ENCODE measurements at places on chromosomes 3 and 15.

DNA sequence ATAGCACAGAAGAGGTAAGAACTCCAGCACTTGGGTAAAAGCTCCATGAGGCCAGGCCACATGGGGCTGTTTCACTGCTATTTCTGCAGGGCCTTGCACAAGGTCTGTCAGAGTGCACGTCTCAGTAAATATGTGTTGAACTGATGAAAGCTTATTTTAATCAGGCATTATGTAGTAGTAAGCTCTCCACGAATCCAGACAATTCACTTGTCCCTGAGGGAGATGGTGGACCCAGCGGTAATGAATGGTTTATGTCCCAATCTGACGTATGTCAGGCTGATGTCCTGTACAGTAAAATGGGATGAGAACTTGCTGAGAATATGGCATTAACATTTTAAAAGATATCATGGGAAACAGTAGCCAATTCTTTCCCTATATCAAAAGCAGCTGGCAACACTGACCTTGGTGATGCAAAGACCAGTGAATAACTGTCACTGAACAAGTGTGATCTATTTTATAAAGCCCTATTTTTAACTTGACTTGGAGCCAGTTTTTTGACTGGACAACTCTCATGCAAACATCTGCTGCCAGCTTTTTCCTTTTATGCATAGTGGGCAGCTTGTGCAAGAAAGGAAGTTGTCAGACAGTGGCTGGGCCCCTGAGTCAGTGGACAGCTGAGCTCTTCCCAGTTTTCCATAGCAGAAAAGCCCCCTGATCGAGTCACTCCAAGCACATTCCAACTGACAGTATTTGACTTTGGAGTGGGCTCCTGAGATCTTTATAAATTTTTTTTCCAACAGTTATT, 519.8 kb upstream of the MDFIC2 start:
- DNase-seq, result no peak

DNA sequence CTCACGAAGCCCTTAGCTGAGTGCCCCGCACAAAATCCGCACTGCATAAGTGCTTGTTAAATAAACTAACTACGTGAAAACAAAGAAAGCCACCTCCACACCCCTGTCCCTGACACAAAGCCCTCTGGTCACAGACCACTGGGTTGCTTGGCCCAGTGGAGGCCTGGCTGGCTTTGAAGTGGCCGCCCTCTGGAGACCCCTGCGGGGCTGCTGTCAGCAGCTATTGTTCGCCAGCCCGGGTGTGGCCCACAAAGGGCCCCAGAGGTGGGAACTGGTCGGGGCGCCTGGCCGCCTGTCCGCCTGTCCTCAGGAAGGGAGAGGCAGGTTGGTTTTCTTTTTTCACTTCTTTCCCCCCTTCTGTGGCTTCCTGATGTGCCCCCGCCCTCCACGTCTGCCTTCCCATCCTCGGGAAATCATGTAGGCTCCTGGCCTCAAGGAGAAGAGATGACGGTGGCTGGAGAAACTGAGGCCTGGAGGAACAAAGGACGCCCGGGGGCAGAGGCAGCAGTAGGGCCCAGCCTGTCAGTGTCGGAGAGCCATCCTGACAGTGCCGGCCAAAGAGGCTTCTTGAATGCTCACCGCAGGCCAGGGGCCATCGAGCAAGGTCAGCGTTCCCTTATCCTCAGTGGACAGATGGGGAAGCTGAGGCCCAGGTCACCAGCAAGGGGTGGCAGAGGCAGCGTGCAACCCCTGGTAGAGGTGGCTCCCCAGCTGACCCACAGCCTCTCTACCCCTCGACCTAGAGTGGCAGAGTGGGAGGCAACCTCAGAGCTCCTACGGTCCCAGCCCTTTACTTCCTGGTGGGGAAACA, 61.1 kb downstream of the SLC6A6 start:
- no peak for DNase-seq

GRCh38 chr3:14431452-14431916, 29.1 kb downstream of the SLC6A6 start:
- no peak for DNase-seq

- no peak for DNase-seq
Observed at GRCh38 chr3:160607826-160608225, 42.5 kb upstream of the KPNA4 start.

- DNase-seq, result no peak
Observed at GRCh38 chr3:34646911-34647460, 848.6 kb downstream of the PDCD6IP start.

GRCh38 chr15:62752657-62753517, 289.7 kb upstream of the TPM1 start:
- no peak for DNase-seq

GRCh38 chr3:180690061-180690460, 10.8 kb upstream of the CCDC39 start:
- no peak for DNase-seq

DNA sequence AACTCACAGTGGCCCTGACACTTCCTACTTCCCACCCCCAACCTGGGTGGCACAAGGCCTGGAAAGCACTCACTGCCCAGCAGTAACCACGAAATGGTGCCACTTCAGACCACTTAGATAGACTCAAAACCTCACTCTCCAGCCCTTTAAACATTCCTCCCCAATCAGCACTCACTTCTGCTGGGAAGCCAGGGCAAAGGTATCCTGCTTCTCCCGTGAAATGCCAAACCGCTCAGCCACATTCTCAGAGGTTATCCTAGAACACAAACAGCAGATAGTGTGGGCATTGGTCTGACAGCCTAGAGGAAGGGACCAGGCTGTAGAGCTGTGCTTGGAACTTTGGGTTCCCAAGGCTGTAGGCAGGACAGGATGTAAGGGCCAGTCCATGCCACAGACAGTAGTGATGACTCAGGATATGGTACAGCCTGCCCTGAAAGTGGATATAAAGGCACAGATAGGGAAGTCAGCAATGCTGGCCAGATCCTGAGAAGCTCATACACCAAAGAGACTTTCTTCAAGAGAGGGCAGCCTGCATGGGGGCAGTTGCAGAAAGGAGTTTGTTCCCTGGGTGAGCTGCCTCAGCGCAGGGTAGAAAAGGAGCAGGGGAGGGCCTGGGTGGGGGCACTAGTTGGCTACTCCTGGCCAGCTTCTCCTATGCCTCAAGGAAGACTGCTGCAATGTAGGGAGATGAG, 9.2 kb downstream of the ACAA1 start:
- DNase-seq, result no peak

- DNase-seq, result no peak
Observed at GRCh38 chr3:177109688-177110330, 87.5 kb downstream of the TBL1XR1 start.

DNA sequence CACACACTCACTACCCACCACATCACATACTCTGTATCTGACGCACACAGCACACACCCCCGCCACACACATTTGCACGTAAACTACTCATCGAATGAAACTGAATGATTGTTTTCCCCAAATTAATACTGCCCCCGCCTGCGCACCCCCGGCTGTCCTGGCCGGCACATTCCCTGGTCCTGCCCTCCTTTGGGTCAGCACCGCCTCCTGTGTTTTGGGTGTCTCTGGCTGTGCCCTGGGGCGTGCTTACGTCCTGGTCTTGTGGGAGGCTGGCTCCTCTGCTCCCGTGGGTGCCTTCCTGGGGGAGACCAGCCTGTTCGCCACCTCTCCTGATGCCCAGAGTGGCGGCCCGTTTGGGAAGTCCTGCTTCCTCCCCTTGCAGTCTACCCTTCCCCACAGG, 30.2 kb downstream of the APBA2 start:
- no peak for DNase-seq
